ENCODE measurements at places on chromosomes 5 and 9.

GRCh38 chr9:93119953-93120845, 13.9 kb downstream of the NINJ1 start:
- DNase-seq, result no peak

- no peak for DNase-seq
Measured at GRCh38 chr9:110258690-110259091, 2.4 kb upstream of the TXN start.

DNA sequence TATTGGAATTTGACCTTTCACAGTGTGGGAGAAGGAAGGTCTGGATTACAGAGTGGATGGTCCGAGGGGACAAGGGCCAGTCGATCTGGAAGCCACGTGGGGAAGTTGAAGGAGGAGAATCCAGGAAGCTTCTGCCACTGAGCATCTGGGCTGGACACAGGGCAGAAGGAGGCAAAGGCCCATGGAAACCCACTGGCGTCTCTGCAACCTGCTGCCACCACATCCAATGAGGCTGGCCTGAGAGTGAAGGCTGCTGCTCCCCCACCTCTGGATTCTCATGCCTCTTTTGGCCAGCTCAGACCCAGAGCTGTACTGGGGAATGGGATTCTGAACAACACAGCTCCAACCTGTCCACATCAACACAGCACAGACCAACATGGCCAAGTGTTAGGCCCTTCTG, 48.9 kb upstream of the BOD1 start:
- DNase-seq, result no peak

- no peak for DNase-seq
Measured at GRCh38 chr5:94422812-94423211, 195.6 kb downstream of the KIAA0825 start.

DNA sequence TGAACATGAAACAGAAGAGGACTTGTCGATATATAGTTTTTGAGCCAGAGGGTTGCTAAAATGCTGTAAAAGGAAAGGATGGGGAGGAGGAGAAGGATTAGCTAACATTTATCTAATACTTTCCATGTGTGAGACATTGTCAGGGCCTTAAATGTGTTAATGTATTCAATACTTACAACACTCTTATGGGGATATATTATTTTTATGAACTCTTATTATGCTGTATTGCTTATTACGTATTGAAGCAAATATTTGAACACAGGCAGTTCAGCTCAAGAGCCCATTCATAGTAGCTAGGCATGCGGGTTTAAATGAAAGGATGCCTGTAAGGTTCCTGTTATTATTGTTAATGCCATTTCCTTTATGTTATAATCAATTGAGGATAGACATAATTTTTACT, 391.5 kb downstream of the CCDC171 start:
- no peak for DNase-seq

GRCh38 chr5:5220901-5221631, 80.9 kb downstream of the ADAMTS16 start:
- peak; percentile 23 for DNase-seq

DNA sequence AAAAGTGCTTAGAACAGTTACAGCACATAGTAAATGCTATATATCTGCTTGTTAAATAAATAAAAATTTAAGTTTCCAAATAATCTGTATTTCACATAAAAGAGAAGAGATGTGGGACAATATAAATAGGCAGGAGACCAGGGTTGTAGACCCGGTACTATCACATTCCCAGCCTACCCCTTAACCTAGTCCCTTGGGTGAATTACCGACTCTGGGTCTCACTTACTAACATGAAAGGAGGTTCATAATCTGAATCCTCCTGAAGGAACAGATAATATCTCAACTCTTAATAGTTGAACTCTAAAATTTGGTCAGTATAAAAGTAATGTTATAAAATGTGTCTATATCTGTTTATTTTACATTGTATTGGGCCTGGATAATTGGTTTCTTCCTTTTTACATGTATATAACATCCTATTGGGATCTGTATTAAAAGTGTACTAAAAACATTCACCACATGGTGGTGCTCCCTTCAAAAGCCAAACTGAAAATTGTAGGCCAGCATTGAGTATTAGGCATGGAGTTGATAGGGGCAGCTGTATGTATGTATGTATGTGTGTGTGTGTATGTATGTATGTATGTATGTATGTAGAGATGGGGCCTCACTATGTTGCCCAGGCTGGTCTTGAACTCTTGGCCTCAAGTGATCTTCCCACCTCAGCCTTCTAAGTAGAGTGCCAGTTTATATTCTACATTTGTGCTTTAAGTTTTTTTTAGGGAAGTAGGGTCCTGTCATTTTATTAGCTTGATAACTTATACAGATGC, 64.2 kb upstream of the ABL1 start:
- no peak for DNase-seq

- DNase-seq, result no peak
Measured at GRCh38 chr9:65411336-65411735, 126.3 kb upstream of the FOXD4L5 start.

DNA sequence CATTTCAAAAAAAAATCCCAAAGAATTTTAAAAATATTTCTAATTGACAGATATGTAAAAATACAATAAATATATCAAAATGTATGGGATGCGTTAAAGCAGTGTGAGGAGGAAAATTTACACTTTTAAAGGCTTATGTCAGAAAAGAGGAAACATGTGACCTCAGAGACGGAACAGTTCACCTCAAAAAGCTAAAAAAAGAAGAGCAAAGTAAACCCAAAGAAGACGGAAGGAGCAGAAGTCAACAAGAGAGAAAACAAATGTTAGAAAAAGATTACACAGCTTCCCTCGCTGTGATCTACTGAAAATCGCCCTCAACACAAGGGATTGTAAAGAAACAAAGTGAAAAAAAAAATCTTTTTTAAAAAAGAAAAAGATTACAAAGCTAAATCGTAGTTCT, 186.9 kb downstream of the AUH start:
- no peak for DNase-seq

GRCh38 chr5:127876384-127876783, 173.2 kb downstream of the CCDC192 start:
- DNase-seq, result no peak

GRCh38 chr5:127660047-127660733, 11.3 kb downstream of the CTXN3 start:
- no peak for DNase-seq

DNA sequence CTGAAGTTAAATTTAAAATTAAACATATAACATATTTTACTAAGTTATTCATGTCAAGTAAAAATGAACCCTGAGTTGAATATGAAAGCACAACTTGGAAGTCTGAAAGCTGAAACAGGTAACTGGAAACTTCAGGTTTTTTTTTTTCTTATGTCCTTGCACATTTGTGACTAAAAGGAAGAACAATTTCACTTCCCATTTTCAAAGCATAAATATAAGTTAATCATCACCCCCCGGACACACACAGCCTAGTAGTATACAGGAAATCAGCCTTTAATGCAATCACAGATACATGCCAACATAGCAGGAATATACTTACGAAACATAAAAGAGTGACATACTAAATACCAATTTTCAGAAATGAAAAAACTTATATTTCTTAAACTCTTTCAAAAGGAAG, 225.9 kb downstream of the RFX3 start:
- no peak for DNase-seq

GRCh38 chr9:136455043-136456002, 15.7 kb upstream of the INPP5E start:
- no peak for DNase-seq

DNA sequence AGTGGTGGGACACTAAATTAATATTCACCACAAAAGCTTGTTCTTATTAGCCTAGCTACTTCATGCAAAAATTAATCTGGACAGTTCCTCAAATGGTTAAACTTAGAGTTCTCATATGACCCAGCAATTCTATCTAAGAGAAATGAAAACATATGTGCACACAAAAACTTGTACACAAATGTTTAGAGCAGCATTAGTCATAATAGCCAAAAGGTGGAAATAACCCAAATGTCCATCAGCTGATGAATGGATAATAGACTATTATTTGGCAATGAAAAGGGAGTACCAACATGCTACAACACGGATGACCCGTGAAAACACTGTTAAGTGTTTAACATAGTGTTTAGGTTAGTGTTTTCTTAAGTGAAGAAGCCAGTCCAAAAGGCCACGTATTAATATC, 32.8 kb upstream of the TNIP1 start:
- DNase-seq, result no peak

- DNase-seq, result no peak
Measured at GRCh38 chr9:113155911-113156588, 5.2 kb downstream of the SLC31A2 start.

DNA sequence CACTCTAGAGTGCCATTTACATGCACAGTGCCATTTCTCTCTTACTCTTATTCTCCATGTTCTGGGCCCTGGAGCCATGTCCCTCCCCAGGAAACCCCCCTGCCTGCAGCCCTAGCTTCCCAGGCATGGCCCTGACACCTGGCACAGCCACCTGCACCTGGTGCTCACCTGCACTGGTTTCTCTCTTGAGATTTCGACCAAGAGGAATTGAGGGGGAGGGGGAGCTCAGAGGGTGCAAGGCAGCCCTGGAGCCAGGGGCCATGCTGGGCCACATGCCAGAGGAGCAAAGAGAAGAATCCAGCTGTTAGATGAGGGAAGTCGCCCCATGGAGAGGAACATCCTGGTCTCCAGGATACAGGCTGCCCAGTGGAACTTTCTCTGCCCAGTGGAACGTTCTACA, 65.0 kb upstream of the RAPGEF1 start:
- DNase-seq, result no peak

DNA sequence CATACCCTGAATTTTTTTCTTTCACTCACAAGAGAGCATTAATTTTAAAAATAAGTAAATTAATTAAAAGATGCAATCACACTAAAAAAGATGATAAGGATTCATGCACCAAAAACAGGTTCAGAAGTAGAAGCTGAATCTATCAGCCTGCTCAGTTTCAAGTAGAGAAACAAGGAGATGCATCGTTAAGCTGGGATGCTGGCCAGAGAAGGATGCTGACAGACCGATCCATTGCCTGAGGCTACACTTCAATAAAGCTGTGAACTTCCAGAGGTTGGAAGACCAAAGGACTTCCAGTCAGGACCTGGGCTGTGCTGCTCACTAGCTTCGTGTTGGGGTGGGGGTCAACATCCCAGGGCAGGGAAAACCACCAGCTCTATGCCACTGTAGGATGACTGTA, 457.7 kb downstream of the EFNA5 start:
- no peak for DNase-seq

DNA sequence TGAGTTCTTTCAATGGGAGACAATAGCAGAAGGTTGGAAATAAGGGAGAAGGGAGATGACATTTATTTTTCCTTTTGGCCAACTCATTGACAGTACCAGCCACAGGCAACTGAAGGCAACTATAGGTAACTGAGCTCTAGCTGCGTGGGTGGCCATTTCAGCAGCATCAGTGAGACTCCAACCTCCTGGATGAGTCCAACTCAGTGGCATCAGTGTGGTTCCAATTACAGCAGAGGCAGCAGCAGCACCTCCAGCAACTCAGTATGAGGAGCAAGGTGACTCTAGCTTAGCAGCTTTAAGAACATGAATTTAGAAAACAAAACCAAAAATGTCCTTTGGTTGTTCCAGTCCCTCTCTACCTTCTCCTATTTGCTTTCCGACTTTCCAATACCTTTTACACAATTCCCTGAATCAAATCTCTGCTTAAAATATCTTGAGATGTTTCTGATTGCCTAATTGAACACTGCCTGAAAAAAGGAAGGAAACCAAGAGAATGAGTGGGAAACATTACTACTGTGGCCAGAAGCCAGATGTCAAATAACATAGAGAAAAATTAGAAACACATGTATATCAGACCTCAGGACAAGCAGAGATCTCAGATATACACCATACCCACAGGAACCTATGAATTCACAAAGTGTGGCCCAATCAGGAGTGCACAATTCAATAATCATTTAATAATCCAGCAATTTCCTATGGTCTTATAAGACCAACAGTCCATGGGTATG, 166.5 kb upstream of the RORB start:
- no peak for DNase-seq

DNA sequence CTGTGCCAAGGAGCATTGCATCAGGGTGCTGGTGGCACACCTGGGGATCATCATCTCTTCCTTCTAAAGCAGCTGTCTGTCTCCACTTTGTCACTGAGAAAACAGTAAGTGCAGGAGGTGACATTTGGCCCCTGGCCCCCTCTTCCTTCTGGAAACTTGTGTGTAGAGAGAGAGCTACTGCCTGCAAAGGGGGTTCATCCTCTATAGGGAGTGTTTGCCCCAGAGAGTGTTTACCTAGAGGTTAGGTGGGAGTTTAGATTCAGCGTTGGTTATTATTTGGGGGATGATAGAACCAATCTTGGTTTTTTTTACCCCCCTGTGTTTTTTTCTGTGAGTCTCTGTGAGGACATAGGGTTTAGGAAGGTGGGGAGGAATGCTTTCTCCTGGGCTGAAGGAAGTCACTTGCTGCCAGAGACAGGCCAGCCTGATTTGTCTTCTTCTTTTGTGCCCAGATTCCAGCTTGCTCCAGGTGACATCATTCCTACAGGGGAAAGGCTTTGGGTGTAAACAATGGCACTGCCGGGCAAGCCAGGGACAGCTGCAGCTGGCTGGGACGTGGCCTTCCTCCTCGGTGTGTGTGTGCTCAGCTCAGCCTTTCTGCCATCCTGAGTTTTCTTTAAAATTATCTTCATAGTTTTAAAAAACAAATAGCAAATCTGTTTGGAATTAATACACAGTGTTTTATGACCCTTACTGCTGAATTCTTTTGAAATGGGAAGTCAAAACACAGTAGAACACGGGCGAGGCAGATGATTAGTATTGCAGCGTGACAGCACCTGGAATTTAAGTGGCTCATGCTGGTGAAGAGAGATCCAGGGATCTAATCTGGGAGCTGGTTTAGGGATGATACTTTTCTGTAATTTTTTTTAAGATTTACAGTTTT, 24.5 kb downstream of the PRRC2B start:
- peak; percentile 74 for DNase-seq

DNA sequence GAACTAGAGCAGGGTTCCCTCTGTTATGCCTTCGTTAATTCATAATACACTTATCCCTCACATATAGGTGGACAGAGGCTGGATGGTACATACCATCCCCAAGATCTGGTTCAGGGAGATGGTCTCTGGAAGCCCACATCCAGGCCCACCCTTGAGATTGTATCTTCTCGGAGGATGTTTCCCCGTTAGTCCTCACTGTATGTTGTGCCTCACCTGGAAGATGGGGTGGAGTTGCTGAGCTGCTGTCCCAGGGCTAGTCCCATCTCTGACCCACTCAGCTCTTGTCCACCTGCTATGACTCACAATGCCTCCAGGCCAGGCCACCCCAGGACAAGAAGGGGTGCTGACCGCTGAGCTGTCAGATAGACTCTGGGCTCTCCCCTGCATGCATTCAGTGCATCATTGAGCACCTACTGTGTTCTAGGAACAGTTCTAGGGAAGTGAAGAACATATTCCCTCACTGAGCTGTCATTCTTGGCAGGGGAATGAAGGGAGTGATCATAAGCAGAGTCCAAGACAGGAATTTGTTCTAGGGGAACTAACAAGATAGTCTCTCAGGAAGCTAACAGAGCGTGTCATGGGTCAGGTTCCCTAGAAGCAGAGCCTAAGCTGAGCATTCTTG, at the start of gene CBY3:
Gene CBY3, minus strand, starts transcription at position 255 of the 622 bp plus-strand sequence. Its CDS starts 116 bp downstream, at position 139.
- no peak for DNase-seq

- DNase-seq, result peak; percentile 36
Measured at GRCh38 chr5:147688656-147689356, 93.7 kb downstream of the JAKMIP2 start.

- DNase-seq, result no peak
Measured at GRCh38 chr9:123946101-123946821, 16.3 kb upstream of the DENND1A start.

Measured in cerebellar nuclear complex (tissue), 1 donor.